Hematopoietic multipotent progenitor cell treated with erythropoietin and hydrocortisone succinate and interleukin-3 and kit ligand, for 17 days (in vitro differentiated cells): ENCODE measurements at places on chromosomes 12 and 14.

DNA sequence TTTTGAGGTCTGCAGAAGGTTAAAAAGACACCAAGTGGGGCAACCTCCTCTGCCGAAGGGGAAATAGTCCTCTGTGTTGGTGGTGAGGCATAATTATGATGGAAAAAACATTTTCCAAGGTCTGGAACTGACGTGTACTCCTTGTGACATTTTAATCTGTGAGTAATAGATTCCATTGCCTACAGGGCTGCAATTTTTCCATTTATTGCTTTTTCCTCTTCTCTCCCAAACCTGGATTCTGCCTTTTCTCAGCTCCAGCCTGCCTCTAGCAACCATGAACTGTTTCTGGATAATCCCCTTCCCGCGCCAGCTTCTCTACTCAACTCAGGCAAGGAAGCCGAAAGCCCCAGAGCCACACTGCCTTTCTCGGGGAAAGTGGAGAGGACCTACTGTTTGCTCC, 230.1 kb upstream of the PLXNC1 start:
- DNase-seq: no peak

DNA sequence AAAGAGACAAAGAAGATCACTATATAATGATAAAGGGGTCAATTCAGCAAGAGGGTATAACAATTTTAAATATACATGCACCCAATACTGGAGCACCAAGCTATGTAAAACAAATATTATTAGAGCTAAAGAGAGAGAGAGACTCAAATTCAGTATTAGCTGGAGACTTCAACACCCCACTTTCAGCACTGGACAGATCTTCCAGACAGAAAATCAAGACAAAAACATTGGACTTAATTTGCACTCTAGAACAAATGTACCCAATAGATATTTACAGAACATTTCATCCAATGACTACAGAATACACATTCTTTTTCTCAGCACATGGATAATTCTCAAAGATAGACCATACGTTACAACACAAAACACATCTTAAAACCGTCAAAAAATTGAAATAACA, 81.0 kb downstream of the KLHL28 start:
- no peak for DNase-seq

DNA sequence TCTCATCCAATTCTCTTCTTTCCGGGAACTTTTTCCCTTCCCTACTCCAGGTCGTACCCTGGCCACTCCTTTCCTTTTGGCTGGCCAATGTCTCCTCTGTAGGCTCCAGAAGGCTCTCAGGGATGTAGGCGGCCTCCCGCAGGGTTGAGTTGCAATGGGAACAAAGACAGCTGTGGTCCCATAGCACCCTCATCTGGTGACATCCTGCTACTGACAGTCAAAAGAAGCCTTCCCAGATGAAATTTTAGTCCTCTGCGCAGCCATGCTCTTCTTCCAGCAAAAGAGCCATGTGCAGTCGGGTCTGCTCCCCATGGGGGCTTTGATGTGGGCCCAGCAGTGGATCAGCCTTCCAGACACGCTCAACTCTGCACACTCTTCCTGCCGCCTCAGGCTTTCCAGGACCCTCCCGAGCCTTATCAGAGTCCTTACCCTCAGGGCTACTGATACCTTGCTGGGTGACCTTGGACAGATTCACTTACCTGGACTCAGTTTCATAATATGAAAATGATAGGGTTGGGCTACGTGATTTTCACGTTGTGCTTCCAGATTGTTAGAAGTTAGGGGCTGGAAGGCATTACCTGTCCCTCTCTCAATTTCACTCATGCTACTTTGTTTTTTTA, 5.5 kb upstream of the CELA1 start:
- peak; percentile 24 for DNase-seq

DNA sequence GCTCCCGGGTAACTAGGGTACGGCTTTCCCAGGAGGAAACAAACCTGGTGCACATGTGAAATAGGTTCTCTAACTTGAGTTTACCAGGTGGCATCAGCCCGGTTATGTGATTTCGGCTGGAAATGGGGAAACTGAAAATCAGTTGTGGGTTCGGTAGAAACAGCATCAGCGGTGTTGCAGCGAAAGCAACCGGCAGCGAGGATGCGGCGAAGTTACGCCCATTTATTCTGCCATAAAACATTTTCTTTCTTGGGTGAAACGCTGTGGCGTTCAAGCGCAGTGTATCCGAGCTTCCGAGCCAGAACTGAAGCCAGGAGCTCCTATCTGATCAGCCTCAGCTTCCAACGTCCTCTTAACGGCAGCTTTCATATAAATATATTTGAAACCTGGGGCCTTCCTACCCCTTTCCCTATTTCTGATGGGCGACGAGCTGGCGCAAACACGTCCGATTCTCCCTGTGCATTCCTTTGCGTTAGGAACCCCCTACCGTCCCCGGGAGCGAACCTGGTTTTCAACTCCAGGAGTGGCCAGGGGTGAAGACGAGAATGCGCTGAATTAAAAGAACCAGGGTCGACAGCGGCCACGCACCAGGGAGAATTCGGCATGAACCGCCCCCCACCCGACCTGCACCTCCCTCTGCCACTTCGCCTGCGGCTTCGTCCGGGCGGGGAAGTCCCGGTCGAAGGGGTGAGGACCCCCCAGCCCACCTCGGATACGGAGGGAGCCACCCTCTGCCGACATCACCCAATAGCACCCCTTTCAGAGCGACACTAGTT, 1.6 kb downstream of the DPF3 start:
- DNase-seq: no peak

GRCh38 chr14:52706286-52706685, 714 bp upstream of the PSMC6 start:
- no peak for DNase-seq

- DNase-seq: no peak
These were observed 81.4 kb upstream of the EEA1 start for GRCh38 chr12:93010461-93010860.

DNA sequence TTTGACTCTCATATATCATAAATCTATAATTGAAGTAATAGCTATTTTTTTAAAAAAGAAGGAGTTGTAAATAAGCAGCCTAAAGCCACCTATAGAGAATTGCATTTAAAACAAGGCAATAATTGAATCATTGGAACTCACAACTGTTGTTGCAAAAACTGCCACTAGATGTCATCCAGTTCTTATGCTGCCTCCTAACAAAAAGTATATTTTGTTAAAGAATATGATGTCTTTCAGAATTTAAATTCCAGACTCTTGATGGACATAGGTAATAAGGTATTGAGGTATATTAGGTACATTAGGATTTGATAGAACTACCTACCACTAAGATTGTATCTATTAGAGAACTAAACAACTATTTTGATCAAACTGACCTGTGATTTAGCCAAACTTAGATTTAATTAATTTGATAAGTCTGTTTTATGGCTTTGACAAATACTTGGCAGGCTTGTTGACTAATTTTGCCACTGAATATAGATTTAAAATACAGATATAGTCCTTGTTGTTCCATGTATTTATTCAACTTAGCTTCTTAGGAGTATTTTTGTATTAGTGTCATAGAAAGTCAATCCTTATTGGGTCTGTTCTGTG, 401.4 kb downstream of the RPL10L start:
- no peak for DNase-seq

- DNase-seq: no peak
These were observed 492.2 kb downstream of the FLRT2 start for GRCh38 chr14:86022031-86022629.

DNA sequence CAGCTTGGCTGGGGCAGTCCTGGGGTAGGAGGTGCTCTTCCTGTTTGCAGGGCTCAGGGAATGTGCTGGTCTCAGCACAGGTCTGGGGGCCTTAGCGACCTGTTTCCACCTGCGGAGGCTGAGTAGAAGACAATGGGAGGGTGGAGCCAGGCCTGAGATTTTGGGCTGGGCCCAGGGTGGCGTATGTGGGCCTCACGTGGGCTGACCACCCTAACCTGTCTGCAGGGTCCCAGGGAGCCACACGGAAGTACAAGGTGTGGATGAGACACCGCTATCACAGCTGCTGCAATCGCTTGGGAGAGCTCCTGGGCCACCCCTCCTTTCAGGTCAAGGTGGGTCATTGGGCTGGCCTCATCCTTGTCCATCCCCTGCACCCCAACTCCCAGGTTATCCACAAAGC, 1.1 kb downstream of the NOC4L start:
- no peak for DNase-seq

DNA sequence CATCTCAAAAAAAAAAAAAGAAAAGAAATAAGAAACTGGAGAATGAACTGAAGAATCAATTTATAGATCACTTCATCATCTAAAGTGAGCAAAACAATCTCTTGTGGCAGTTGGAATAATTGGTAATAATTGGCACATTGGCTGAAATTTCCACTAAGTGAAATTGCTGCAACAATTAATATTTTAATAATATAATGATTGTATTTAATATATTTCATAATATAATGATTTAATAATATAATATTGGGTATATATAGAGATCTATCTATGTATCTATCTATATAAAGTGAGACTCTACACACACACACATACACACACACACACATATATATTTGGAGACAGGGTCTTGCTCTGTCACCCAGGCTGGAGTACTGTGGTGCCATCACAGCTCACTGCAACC, 81.2 kb upstream of the PRICKLE1 start:
- DNase-seq: no peak

- no peak for DNase-seq
These were observed 32.9 kb upstream of the EEA1 start for GRCh38 chr12:92961949-92962348.

DNA sequence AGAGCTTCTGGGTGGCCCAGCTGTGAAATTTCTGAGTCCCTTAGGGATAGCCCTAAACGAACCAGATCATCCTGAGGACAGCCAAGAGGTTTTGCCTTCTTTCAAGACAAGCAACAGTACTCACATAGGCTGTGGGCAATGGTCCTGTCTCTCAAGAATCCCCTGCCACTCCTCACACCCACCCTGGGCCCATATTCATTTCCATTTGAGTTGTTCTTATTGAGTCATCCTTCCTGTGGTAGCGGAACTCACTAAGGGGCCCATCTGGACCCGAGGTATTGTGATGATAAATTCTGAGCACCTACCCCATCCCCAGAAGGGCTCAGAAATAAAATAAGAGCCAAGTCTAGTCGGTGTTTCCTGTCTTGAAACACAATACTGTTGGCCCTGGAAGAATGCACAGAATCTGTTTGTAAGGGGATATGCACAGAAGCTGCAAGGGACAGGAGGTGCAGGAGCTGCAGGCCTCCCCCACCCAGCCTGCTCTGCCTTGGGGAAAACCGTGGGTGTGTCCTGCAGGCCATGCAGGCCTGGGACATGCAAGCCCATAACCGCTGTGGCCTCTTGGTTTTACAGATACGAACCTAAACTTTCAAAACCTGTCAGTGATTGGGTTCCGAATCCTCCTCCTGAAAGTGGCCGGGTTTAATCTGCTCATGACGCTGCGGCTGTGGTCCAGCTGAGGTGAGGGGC, 38.9 kb downstream of the DAD1 start:
- DNase-seq: no peak

- DNase-seq: no peak
These were observed 996 bp downstream of the SLC41A2 start for GRCh38 chr12:104956870-104957718.

GRCh38 chr12:3489057-3489456, 1.9 kb upstream of the PRMT8 start:
- no peak for DNase-seq

- DNase-seq: no peak
These were observed 129.7 kb downstream of the PAX9 start for GRCh38 chr14:36791402-36791801.

DNA sequence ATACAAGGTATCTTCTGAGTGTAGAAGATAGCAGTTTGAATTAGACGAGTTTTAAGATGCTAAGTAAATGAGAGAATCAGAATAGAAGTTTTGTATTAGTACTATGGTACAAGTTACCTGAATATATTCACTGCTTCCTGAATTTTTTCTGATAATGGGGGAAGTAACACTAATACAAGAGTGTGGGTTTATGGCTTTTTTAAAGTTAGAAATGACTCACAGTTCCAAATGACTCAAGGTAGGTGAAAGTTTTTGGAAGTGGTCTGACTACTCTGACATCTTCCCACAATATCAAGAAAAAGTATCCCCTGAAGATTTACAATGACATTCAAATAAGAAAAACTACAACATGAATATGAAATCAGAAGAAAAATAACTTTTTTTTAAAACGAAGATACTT, 123.7 kb upstream of the GARIN6 start:
- no peak for DNase-seq

DNA sequence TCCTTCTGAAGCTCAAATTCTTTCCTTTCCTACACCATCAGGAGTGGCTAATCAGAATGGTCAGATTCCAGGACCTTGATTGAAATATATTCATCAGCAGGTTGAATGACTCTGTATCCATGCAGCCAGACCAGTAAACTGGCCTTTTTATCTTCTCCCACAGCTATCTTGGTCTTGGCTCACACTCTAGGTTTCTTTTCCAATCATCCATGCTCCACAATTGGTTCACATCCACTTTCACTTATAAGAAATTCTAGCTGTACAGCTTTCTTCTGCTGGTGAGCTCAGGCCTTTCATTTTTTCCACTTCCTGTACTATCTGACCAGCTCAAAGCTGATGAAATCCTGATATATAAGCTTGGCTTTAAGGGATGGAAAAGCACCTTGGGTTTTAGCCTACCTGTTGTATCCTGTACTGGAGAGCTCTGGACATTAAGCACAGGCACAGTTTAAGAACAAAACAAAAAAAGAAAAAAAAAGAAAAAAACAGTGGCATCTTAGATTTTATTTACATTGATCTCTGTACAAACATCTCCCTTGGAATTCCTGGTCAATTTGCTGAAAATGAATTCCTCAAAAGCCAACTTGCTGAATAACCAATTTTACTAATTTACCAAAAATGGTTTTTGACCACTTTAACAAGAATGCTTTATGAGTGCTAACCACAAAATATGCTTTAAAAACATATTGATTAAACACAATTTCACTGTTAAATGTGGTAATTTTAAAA, 91.6 kb upstream of the PAWR start:
- DNase-seq: peak; percentile 27

- no peak for DNase-seq
These were observed 1.9 kb upstream of the MMP17 start for GRCh38 chr12:131826097-131826928.

GRCh38 chr12:122030424-122031035, 8.8 kb downstream of the BCL7A start:
- DNase-seq: no peak

GRCh38 chr14:99559286-99559990, 44.6 kb downstream of the CCDC85C start:
- no peak for DNase-seq

GRCh38 chr14:35867280-35867629, 41.1 kb downstream of the BRMS1L start:
- no peak for DNase-seq
